ENCODE measurements at places on chromosomes 16 and 17.

GRCh38 chr17:80146121-80147034, 550 bp downstream of the EIF4A3 start:
- DNase-seq, result no peak

DNA sequence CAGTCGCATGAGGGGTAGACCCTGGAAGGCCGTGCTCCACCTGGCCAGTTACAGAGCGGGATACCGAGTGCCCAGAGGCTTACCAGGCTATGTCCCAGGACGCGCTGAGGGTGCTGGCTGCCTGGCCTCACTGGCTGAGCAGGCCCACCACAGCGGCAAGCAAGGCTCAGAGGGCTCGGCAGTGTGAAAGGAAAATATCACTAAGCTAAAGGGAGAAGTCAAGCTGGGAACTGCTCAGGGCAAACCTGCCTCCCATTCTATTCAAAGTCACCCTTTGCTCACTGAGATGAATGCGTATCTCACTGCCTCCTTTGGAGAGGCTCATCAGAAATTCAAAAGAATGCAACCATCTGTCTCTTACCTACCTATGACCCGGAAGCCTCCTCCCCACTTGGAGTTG, 37.4 kb downstream of the CCDC57 start:
- no peak for DNase-seq

GRCh38 chr17:55324296-55324978, 59.7 kb downstream of the HLF start:
- DNase-seq, result peak; percentile 4

GRCh38 chr16:31880322-31880979, 6.8 kb downstream of the ZNF267 start:
- no peak for DNase-seq

GRCh38 chr16:3595110-3595486, 16.3 kb downstream of the SLX4 start:
- no peak for DNase-seq

GRCh38 chr16:2473446-2473926, 1.4 kb upstream of the TBC1D24 start:
- no peak for DNase-seq

GRCh38 chr17:7557775-7558543, 591 bp upstream of the TNFSF13 start:
- peak; percentile 86 for DNase-seq

DNA sequence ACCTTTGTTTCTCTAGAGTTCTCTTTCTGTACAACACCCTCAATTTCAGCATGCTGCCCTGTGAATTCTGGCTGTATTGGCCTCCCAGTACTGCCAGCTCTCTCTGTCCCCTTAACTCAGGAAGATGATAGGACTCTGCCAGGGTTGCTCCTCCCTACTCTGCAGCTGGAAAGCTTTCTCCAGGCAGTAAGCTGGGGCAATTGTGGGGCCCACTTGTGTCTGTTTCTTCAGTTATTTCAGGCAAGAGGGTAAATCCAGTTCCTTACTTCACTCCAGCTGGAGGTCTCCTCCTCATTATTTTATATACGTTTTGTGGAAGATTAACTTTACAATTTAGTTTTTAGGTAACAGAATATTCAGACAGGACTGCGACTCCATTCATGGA, 9.9 kb downstream of the C17orf100 start:
- no peak for DNase-seq

DNA sequence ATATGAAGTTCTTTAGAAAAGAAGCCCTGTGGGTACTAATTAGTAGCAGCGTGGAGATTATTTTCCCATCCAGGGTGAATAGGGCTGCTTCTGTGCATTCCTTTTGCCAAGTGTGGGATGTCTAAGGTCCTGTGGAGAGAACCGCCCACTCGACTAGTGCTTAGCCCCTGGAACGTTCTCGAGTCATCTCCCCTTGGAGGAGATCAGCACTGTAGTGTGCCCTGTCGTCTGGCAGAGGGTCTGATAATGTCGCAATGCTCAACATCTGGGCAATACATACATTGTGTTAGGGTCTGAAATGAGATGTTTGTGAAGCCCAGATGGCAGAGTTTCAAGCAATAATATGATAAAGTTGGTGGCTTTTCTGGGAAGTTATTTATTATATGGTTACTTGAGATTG, 64.8 kb downstream of the SPECC1 start:
- DNase-seq, result no peak

DNA sequence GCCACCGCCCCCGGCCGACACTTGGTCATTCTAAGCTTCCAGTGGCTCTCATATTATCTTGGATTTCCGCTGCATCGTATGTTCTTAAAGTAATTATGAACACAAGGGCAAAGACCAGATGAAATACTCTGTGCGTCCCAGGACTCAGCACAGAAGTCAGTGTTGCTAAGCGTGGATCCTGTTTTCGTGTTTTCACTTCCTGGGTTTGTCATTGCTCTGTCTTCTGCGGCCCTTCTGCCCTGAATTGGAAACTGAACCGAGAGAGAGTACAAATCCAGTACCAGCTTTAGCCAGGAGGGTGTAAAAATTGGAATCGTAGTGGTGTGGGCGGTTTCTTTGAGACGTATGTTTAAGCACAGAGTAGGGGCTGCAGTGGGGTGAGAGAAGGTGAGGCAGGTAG, 32.7 kb downstream of the DBNDD1 start:
- DNase-seq, result no peak

DNA sequence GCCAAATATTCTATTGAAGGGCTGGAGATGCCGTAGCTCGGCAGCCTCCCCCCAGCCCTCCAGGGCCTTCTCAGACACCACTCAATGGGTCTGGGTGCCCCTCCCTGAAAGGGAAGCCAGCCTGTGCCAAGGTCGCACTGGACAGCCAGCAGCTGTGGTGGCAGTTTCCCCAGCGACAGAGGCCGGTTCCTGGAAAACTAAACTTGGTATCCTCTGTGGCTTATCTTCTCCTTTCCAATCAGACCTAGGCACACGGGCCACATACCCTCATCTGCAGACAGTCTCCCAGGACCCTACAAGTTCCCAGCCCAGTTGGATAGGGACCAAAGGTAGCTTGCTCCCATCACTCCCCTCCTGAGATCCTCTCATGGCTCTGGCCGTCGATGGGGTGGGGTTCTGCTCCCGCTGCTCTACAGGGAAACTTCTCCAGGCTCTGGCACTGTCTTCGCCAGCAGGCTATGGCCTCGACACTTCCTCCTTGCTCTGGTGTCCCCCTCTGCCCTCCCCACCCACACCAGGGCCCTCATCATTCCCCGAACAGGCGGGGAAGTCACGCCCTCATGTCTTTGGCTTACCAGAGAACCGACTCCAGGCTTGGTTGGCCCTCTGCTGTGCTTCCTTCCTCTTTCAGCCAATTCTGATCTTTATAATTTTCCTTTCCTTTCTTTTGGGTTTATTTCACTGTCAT, 18.3 kb upstream of the IL21R start:
- peak; percentile 43 for DNase-seq

DNA sequence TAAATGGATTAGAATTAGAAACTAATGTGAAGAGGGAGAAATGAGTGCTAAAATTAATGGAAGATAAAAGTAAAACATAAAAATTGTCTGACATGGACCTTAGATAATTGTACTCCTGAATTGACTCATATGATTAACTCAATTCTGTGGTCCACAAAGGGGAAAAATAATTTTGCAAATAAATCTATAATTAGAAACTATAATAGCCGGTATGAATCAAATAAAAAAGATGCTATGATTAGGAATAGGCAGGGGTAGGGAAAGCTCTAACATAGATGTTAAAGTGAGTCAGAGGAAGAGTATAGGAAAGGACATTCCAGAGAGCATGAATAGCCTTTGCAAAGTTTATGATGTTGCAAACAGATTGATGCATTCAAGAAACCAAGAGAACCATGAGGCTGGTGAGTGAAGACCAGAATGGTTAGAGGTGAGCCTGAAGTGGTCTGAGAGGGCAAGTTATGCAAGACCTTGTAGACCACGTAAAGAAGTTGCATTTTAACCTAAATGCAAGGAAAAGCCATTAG, 262.1 kb upstream of the CA10 start:
- no peak for DNase-seq

DNA sequence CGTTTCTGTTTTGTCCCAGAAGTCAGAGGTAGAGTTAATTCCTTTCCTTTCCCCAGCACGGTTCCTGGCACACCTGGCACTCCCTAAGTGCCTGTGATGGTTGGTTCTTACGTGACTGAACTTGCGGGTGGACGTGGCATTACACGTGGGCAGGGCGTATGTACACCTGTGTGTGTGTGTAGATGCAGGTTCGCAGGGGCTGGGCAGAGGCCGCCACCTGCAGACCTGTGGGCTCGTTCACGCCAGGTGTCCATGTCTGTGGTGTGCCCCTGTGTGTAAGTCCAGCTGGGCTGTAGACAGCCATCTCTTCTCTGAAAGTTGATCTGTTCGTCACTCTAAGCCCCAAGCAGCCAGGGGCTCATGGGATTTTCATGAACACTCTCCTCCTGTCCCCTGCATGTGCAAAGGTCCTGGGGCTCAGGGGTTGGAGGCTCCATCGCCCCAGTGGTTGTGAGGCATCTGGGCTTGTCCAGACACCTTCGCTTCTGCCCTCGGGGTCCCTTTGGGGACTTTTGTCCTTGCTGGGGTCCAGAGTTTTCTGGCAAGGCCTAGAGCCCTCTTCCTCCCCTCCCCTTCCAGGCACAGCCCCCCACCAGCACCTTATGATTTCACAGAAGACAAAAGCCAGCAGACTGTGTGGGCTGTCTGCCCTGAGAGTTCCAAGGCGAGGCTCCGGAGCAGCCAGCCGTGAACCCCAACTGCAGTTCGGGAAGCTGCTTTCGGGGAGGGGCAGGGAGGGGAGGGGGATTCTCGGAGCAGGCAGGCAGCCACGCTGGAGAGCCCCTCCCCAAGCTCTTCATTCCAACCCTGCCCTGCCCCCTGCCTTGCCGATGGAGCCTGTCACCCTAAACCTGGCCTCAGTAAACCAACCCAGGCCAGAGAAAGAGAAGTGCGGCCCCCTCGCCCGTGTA, 5.4 kb upstream of the FSCN2 start:
- no peak for DNase-seq

DNA sequence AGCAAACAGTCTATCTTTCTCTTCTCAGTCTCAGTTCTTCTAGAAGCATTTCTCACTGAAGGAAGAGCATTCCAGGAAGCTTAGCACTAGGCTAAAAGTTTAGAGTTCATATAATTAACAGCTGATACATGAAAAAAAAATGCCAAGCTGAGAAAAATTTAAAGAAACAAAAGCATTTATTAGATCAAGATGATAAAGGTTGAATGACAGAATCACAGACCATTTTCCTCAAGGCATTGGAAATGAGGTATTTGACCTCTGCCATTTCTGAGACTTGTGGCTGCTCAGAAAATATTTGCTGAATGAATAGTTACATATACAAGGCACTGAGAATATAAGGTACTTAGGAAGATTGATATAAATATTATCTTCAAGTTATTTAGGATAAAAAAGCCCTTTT, 901.6 kb upstream of the GOT2 start:
- DNase-seq, result no peak

GRCh38 chr16:52799149-52799548, 252.2 kb upstream of the TOX3 start:
- DNase-seq, result no peak

DNA sequence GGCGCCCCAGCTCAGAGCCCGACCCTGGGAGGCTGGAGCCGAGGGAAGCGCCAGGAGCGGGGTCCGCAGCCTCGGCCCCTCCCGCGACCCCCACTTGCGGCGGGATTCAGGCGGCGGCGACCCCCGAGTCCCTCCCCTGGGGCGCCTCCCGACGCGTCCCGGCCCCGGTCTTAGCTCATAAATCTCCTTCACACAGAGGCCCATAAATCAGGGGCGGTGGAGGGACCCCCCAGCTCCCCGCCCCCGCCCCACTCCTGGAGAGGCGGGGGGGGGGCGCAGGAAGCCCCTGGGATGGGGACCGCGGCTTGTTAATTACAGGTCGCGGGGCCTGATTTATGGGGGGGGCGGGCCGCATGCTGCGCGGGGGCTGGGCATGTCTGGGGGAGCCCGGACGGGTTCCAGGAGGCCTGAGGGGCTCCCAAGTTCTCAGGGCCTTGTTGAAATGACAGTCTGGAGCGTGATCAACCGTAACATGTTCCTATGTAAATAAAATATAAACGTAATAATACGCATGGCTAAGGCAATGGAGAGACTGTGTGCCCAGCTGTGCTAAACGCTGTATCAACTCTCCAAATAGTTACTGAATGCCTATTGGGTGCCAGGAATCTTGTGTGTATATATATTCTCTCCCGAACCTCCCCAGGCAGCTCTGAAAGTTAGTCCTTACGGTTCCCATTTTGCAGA, 10.0 kb upstream of the BHLHA9 start:
- DNase-seq, result no peak

DNA sequence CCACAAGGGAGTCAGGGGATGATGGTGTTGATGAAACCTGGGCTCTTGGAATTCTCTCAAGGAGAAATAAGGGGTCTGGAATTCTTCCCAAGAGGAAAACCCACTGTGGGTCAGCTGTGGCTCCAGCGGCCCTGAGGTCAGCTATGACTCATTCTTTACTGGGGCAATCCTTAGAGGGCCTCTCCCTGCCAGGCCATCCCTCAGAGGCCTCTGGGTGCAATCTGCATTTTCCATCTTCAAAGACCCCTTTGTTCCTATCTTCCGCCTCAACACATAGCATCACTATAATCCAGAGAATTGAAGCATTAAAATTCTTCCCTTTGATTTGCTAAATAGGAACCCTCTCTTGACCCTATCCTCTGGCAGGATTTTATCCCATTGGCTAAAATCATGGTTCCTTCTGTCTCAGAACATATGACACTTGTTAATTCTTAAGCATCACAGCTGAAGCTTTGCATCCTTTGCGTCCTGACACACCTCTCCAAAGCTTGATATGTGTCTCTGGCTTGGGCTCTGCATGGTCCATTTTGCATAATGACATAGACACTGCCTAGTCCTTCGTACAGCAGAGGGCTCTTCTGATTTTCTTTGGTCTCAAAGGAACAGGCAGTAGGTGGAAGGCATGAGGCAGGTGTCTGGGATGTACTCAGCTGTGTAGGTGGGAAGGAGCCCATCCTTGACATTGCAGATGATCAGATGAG, 4.4 kb upstream of the KRT37 start:
- no peak for DNase-seq

- DNase-seq, result no peak
Measured at GRCh38 chr17:13152501-13152900, 134.7 kb upstream of the ELAC2 start.

GRCh38 chr16:66750279-66751052, 943 bp downstream of the DYNC1LI2 start:
- DNase-seq, result no peak

DNA sequence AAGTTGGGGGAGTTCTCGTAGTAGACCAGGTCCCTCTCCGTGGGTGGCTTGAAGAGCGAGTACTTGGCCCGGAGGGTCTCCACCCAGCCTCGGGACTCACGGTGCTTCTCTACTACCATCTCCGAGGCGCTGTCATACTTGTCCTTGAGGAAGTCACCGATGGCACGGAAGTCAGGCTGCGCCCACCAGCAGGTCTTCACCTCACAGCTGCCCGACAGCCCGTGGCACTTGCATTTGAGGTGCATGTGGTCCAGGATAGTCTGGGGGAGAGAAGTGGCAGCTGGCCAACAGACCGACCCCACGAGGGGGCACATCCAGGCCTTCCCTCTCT, 50.0 kb downstream of the WNT3 start:
- no peak for DNase-seq

DNA sequence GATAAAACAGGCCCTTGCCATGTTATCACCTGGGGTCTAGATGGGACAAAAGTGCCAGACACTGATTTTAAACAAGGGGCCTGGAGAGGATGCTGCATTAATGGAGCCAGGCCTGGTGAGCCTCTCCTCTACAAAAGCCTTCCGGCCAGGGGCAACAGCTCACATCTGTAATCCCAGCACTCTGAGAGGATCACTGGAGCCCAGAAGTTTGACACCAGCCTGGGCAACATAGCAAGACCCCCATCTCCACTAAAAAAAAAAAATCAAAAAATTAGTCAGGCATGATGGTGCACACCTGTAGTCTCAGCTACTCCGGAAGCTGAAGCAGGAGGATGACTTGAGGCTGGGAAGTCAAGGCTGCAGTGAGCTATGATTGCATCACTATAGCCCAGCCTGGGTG, 3.5 kb downstream of the GINS2 start:
- no peak for DNase-seq

Measured in left lobe of liver (tissue), 2 donors.